ENCODE measurements at places on chromosomes 16 and 17.
A peak's percentile ranks its signal among the peaks of the same experiment; 100 is the strongest.

- no peak for DNase-seq
Measured at GRCh38 chr17:78361225-78361701, 1.4 kb upstream of the SOCS3 start.

- no peak for DNase-seq
Measured at GRCh38 chr16:84547546-84548061, 43.1 kb upstream of the MEAK7 start.

GRCh38 chr17:34622862-34623623, 43.7 kb downstream of the TMEM132E start:
- DNase-seq = no peak

GRCh38 chr17:7912927-7913524, 3.1 kb downstream of the RNF227 start:
- peak; percentile 82 for DNase-seq

DNA sequence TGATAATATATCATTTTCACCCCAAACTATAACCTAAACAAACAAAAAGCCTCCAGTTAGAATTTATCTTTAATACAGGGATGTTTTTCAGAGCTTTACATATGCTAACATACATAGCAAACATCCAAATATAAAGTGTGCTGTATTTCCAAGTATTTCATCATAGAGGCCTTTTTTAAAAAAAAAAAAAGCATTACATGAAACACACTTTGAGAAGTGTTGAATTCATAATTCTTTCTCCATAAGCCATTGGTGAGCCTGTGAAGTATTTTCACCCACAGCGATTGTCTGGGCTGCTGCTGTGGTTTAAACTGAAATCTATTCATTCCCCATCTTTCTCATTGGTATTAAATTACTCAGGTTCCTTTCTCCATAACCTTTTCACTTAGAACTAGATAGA, 503.4 kb upstream of the CDH8 start:
- DNase-seq = no peak

DNA sequence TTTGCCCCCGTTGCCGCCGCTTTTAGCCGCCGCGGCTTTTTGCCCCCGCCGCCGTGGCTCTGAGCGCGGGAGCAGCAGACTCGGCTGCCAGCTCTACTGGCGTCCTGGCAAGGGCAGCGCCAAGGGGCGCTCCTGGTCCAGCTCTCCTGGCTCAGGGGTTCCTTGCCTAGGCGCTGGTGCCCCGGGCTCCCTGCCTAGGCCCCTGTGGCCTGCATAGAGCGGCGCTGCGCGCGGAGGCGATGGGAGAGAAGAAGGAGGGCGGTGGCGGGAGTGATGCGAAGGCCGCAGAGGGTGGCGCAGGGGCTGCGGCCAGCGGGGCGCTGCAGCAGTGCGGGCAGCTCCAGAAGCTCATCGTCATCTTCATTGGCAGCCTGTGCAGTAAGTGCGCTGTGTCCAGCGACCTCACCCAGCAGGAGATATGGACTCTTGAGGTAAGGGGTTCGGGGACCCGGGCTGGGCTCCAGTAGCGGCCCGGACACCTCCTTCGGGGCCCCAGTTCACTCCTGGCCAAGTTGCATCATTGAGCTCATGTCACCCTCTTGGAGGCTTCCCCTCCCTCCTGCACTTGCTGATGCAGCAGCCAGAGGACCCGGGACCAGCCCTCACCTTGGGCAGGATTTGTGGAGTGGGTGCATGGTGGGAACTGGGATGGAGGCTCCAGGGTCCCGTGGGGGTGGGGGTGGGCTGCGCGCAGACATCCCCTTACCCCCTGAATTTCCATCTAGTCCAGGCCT, 1344.4 kb downstream of the TP53TG3F start:
- DNase-seq = no peak

DNA sequence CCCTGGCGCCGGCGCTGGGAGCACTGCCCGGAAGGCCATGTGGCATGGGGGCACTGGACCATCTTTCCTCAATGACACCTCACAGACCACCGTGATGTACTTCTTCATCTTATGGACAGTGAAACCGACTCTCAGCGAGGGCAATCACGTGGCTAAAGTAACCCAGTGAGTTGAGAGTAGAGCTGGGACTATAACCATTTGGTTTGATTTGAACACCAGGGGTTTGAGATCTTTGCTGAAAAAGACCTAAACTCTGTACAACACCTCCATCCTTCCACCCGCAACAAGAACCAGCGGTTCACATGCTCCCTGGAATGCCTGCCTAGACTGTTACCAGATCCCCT, 3.3 kb downstream of the ITGA2B start:
- no peak for DNase-seq
